Hippocampal formation (tissue), 2 donors: ENCODE measurements at places on chromosomes 1 and 21.
A peak's percentile ranks its signal among the peaks of the same experiment; 100 is the strongest.

GRCh38 chr21:45367402-45368351, 37.3 kb upstream of the COL18A1 start:
- DNase-seq: no peak

GRCh38 chr1:76185207-76185606, 110.7 kb downstream of the ST6GALNAC3 start:
- DNase-seq: no peak

DNA sequence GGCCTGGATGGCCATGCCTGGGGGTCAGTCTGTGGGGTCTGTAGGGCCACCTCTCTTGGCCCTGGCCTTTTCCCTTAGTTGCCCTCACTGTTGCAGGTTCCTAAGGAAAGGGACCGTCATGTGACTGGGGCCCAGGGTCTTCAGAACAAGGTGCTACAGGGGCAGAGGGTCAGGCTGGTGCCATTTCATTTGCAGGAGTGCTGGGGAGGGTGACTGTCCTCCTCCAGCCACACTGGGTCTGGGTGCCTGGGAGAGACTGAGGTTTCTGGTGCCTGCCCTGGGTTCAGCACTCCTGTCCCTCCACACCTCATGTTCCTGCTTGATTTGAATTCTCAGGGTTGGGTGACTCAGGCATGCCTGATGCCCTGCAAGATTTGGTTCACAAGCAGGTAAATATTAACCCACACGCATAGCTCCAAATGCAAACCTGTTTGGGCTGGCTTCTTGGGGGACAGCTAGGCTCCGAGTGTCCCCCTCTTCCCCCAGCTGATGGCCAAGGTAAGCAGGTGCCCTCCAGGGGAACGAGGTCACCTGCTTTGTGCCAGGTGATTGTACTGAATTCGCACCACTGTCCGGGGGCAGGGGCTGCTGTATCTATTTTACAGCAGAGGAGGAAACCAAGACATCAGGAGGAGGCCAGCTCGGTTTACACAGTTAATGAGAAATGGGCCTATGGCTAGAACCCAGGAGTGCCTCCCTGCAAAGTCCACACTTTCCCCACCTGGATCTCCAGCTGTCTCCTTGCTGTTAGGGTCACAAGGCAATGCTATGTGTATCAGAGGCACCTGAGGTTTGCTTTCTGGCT, 20.3 kb downstream of the ARHGEF10L start:
- DNase-seq: no peak

- peak; percentile 7 for DNase-seq
These were observed 119.0 kb upstream of the ADGRL2 start for GRCh38 chr1:81681601-81682266.

DNA sequence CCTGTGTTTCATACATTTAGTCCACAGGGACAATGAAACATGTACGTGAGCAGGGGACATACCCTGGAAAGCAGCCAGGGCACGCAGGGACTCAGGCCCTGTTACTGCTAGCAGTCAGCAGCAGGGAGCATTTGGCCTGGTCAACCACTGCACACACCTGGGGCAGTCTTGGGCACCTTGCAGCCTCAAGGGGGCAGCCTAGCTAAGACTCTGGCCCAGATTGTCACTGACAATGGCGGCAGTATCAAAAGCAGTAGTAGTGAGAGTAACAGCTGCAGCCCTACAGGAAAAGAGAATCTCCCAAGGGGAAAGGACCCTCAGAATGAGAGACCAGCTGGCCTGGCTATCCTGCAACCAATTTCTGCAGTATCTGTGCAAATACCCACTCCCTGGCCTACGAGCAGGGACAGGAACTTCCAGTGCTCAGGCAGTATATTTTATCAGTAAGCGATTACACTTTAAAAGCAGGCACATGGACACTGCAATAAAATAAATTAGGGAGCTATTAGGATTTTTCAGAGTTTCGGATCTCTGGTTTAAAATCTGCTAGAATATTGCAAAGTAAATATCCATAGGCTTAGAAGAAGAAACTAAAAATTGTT, 475.6 kb downstream of the LTN1 start:
- DNase-seq: peak; percentile 3

- no peak for DNase-seq
These were observed 70.3 kb downstream of the PTPRU start for GRCh38 chr1:29306471-29307140.

GRCh38 chr21:41932191-41932575, 21.6 kb downstream of the C2CD2 start:
- DNase-seq: no peak

DNA sequence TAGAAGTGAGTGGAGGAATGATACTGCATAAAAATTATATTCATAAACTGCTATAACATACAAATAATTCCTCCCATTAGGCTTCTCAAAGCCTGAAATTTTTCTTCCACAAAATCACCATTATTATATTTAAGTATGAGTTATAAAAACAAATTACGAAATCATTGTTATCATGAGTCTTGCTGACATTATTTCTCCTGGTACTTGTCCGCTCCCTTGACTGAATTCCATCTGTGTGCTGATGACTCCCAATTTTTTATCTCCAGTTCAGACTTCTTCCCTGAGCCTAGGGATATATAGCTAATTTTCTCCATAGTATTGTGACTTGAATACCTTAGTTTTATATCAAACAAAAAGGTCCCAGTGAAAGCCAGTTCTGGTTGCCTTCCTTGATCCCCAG, 268.2 kb downstream of the HMCN1 start:
- DNase-seq: no peak

- no peak for DNase-seq
These were observed 30.8 kb upstream of the CDC14A start for GRCh38 chr1:100321506-100321905.

- peak; percentile 39 for DNase-seq
These were observed 65.9 kb downstream of the NDUFS5 start for GRCh38 chr1:39091845-39092645.

GRCh38 chr21:44845418-44846223, 27.8 kb upstream of the SUMO3 start:
- DNase-seq: peak; percentile 29

- no peak for DNase-seq
These were observed 15.6 kb downstream of the ARHGEF2 start for GRCh38 chr1:155962599-155963211.

GRCh38 chr1:235650341-235651169, 971 bp upstream of the GNG4 start:
- DNase-seq: no peak

GRCh38 chr1:211474451-211474850, 17.5 kb downstream of the RD3 start:
- no peak for DNase-seq

DNA sequence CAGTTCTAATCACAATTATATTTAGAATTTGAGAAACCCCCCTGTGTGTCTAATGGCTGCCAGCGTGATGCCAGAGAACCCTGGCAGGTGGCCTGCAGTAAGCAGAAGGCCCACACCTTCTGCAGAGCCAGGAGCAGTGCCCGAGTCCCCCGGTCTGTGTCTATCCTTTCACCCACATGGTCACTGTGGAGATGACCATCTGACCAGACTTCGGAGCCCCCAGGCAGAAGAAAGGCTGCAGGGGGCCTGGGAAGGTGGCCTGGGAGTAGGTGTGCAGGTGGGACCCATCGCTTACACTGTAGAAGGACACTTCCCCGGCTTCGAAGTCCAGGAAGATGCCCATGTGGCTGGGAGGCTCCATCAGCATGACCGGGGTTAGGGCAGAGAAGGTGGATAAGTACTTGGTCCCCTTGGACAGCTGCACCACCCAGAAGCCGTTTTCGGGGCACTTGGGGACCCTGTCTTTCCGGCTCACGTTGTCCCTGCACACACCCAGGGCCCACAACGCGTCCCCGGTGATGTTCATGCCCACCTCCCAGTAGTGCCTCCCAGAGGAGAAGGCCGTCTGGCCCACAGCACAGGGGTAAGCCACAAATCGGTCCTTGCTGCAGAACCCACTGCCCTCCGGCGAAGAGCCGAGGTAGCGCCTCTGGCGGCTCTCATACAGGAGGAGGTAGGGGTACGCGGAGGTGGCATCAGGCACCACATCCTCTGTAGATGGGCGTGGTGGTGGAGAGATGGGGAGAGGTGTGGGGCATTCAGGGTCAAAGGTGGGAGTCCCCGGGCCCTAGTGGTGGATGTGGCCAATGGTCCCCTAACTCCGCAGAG, 1.6 kb upstream of the TRIM11 start:
- no peak for DNase-seq

- no peak for DNase-seq
These were observed 4.5 kb downstream of the PRDM15 start for GRCh38 chr21:41874611-41875010.

- no peak for DNase-seq
These were observed 326.1 kb downstream of the MRPL39 start for GRCh38 chr21:25281134-25281533.

DNA sequence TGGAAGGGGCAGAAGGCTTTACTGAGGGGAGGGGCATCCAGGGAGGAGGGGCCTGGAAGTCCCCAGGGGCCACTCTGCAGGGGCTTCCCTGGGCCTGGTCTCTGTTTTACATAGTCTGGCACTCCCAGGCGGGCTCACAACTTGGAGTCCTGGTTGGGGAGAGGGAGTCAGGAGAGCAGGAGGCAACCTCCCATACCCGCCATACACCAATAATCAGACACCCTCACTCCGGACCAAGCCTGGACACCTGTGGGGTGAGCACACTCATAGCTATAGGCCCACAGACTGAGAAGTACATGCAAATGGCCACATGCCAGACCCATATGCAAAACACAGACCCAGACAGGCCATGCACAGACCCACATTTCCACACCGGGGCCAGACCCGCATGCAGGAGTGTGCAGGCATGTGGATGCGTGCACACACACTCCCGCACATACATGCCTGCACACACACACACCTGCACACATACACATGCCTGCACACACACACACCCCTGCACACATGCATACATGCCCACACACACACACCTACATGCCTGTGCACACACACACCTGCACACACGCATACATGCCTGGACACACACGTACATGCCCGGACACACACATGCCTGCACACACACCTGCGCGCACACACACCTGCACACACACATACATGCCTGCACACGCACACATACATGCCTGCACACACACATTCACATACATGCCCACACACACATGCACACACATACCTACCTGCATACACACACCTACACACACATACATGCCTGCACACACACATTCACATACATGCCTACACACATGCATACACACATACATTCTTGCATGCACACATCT, 89.5 kb upstream of the RUNX3 start:
- DNase-seq: no peak

GRCh38 chr1:216614011-216614934, 109.0 kb downstream of the ESRRG start:
- DNase-seq: no peak

- no peak for DNase-seq
These were observed 61.2 kb upstream of the DPH5 start for GRCh38 chr1:101086783-101087182.

GRCh38 chr1:48869116-48869893, 92.6 kb upstream of the BEND5 start:
- no peak for DNase-seq

GRCh38 chr1:153349363-153350320, 1.0 kb upstream of the PGLYRP4 start:
- DNase-seq: no peak

DNA sequence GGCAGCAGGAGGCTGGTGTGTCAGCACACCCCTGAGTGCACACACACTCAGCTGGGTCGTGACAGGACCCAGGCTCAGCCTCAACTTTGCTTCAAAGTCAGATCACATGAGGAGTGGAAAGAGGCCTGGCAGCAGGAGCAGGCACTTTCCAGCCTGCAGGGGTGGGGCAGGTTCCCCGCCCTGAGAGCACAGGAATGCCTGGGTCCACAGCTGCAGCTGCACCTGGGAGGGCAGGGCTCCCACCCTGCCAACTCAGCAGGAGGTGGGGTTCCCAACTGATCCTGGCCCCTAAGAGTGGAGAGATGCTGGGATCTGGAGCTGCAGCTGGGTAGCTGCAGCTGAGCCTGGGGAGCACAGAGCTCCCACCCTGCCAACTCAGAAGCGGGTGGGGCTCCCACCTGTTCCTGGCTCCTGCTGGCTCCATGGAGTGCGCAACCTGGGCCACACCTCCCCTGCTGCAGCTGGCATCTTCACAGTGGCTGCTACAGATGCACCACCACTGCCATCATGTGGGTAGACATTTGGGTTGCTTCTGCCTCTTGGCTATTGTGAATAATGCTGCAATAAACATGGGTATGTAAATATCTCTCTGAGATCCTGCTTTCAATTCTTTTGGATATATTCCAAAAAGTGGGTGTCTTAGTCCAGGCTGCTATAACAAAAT, 415.4 kb downstream of the TTLL7 start:
- no peak for DNase-seq

DNA sequence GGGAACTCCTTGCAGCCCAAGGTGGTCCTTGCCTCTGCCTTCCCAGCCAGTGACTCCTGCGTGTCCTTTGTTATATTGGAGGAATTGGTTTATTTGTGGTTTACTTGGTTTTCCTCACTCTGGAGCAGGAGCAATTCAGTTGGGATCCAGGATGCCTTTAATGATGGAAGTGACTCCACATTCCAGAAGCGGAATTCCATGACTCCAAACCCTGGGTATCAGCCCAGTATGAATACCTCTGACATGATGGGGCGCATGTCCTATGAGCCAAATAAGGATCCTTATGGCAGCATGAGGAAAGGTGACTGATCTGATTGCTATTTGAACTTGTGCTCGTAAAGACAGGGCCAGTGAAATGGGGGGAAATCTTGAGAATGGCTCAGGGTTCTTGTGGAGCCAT, 15.1 kb upstream of the PIGV start:
- DNase-seq: no peak

- no peak for DNase-seq
These were observed 10.6 kb upstream of the SUMO3 start for GRCh38 chr21:44828362-44829056.

DNA sequence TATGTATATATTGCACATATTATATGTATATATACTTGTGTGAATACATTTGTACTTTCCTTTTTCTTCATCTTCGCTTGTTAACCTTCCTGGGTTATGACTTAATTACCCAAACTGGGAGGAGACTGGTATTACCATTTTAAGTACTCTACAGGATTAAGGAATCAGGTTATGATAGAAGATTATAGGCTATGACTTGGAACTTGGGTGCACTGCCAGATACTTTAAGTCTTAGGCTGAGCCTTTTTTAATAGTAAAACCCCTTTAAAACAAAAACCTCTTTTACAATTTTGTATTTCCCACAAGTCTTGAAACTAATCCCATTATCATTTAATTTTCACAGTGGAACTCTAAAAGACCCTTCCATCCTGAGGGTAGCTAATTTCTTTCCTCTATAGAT, 6.0 kb downstream of the BRWD1 start:
- no peak for DNase-seq

- DNase-seq: no peak
These were observed 19.1 kb downstream of the KCNQ4 start for GRCh38 chr1:40802742-40803113.

GRCh38 chr1:19414515-19415121, 70.7 kb downstream of the CAPZB start:
- no peak for DNase-seq

- DNase-seq: no peak
These were observed 110.0 kb downstream of the AMY1C start for GRCh38 chr1:103859721-103860120.

GRCh38 chr1:26477446-26478152, 5.4 kb downstream of the HMGN2 start:
- no peak for DNase-seq

GRCh38 chr1:83818916-83819315, 180.0 kb downstream of the TTLL7 start:
- DNase-seq: no peak
